ENCODE measurements at places on chromosomes 6 and 20. TPM values are rescaled to one million over a fixed set of nuclear protein-coding genes. Genes with fewer than 3 reads are reported as not detected.

DNA sequence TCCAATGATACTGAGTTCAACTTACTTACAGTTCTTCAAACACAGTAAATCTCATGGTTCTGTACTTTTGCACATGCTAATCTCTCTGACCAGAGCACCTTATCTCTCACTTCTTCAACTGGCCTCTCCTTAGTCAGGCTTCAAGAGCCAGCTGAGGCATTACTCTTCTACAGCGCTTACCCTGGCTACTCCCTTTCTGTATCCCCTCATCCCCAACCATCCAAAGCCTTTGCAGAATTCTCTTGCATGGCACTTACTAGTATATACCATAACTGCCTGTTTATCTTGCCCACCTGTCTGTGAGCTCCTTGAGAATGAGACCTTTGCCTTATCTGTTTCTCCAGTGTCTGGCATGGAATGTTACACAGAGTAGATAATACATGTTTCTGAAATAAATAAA lies 49.2 kb downstream of the SESN1 start:
- no peak for DNase-seq
- no peaks in the 10 kb centered on the region for H3K27me3 ChIP-seq
- H3K4me1 ChIP-seq: peaks cover 9% of the 10 kb centered on the region
- H3K36me3 ChIP-seq: no peaks in the 10 kb centered on the region

- DNase-seq: no peak
- H3K4me3 ChIP-seq: no peak overlapping the region
- peaks cover 1% of the 10 kb centered on the region for H3K36me3 ChIP-seq
- no peak overlapping the region for H3K27ac ChIP-seq
- no peaks in the 10 kb centered on the region for H3K27me3 ChIP-seq
Measured at GRCh38 chr6:143054329-143054728, 6.4 kb upstream of the AIG1 start.

DNA sequence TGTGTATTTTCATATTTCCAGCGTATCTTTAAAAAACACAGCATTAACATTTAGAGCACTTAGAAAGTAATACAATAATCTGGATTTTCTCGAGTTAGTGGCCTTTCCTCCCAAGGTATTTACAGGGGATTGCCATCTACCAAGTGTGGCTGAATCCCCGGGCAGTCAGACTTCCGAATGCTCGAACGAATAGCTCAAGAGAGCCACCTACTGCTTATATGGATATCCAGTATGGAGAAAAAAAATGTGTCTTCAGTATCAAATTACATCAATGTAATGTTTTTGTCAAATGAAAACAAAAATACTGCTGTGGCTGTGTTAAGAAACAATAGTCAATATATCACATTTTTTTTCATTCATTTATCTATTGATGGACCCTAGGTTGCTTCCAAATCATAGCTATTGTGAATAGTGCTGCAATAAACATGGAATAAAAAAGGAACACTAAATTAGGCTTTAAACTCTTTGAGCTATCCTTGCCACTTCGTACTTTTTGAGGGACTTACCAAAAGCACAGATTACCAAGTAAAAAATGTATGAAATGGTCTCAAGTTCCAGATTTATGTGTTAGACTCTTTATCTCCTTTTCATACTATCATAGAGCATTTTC lies 654.5 kb upstream of the PTCHD4 start:
- peak overlapping the region; percentile 59 for H3K27ac ChIP-seq
- peaks cover 21% of the 10 kb centered on the region for H3K4me1 ChIP-seq
- no peak for DNase-seq
- H3K4me3 ChIP-seq: no peak overlapping the region

EYS gene
- 0.34 TPM for polyA plus RNA-seq

DNA sequence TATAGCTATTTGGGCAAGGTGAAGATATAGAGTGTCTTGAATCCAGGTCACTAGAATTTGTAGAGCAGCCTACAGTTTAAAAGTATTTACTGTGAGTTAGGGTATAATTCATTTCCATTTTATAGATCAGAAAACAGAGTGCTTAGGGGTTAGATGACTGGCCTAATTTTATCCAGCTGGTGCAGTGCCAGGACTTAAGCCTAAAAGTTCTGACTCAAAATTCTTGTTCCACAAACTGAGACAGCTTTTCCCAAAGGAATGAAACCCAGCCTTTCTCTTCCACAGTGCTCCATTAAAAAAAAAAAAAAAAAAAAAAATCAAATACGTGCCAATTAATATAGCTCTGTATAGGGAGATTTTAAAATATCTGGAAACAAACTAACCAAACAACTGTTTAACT lies 441.0 kb upstream of the MARCKS start:
- peaks cover 12% of the 10 kb centered on the region for H3K4me1 ChIP-seq
- H3K4me3 ChIP-seq: no peak overlapping the region
- no peak for DNase-seq
- no peak overlapping the region for H3K27ac ChIP-seq
- no peaks in the 10 kb centered on the region for H3K36me3 ChIP-seq

LRRC73 gene
- polyA plus RNA-seq: 0.16 TPM

DNA sequence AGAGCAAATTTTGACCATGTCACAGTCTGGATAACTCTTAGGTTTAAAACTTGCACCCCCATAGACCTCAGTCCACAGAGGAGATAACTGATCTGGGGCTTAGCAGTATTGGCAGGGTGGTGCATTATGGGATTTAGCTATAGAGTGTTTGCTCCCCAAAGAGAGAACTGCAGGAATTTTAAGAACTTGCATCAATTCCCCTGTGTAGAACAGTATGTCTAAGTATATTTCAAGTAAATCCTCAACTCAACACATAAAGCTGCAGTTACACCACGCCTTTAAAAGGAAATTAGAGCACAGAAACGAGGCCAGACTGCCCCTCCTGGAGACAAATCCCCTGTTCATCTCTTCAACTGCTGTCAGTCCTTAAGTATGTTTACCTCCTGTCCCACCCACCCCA lies 144.9 kb downstream of the TRMT11 start:
- no peak overlapping the region for H3K27ac ChIP-seq
- H3K4me1 ChIP-seq: no peaks in the 10 kb centered on the region
- no peaks in the 10 kb centered on the region for H3K36me3 ChIP-seq
- no peak for DNase-seq
- no peak overlapping the region for H3K4me3 ChIP-seq

DNA sequence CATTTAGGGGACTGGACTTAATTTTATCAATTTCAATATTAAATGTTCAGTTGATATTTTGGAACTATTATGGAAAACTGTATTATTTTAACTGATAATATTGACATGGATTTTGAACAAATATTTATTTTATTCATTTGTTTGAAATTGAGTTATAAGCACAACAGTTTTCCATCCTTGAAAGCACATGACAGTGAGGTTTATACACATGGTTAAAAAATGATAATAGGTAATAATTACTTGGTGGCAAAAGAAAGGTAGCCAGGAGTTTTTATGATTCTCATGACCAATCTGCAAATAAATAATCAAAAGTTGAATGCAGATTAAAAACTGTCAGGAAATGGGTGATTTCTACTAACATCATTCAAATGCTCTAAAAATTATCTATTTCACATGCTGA lies 113.6 kb downstream of the C6orf58 start:
- DNase-seq: no peak
- H3K4me3 ChIP-seq: no peak overlapping the region
- H3K27me3 ChIP-seq: peaks cover 7% of the 10 kb centered on the region
- no peaks in the 10 kb centered on the region for H3K4me1 ChIP-seq

EXOC2 gene
- polyA plus RNA-seq: 25.7 TPM

DNA sequence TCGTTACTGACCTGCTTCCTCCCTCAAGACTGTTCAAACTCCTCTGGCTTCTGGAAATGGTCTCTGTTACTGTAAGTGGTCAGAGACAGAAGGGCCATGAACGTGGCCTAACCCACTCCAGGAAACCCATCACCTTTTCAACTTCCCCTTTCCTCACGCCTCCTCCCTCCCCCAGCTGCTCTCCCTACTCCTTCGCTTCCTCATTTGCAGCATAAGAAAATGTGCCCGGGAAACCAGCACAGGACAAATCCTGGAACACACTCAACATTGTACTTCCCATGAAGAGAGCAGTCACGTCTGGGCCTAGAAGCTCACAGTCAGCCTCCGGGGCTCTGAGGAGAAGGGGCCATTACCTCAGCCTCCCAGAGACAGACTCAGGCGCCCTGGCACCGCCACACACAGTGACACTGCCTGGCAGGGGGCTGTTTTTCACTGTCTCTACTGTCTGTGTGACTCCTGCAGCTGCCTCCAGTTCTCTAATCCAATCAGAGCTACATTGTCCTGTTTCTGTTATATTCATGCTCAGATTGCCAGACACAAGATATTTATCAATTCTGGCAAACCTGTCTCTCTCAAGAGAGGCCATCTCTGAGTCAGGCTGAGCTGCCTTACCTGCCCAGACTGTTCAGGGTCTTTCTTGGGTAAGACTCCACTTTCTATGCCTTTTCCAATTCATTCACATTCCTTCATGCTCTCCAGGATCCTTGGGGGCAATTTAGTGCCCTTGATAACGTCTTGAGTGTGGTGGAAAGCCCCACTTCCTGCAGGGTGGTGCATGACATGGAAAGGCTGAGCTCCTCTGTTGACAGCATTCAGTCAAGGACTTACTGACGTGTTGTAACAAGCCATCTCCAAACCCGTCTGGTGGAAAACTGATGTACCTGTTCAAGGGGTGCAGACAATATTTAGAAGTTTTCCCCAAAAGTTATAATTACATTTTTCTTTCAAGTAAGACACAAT lies 242.2 kb downstream of the HIVEP2 start:
- H3K27me3 ChIP-seq: no peaks in the 10 kb centered on the region
- H3K4me3 ChIP-seq: no peak overlapping the region
- peaks cover 12% of the 10 kb centered on the region for H3K4me1 ChIP-seq
- no peak for DNase-seq
- H3K36me3 ChIP-seq: no peaks in the 10 kb centered on the region

- H3K4me1 ChIP-seq: peaks cover 19% of the 10 kb centered on the region
- H3K4me3 ChIP-seq: peak overlapping the region; percentile 73
- no peak for DNase-seq
- H3K27ac ChIP-seq: no peak overlapping the region
- no peaks in the 10 kb centered on the region for H3K36me3 ChIP-seq
- peaks cover 23% of the 10 kb centered on the region for H3K27me3 ChIP-seq
Measured at GRCh38 chr6:28208111-28208659, 16.9 kb upstream of the ZSCAN9 start.

LINC00237 gene
- not detected for polyA plus RNA-seq

DNA sequence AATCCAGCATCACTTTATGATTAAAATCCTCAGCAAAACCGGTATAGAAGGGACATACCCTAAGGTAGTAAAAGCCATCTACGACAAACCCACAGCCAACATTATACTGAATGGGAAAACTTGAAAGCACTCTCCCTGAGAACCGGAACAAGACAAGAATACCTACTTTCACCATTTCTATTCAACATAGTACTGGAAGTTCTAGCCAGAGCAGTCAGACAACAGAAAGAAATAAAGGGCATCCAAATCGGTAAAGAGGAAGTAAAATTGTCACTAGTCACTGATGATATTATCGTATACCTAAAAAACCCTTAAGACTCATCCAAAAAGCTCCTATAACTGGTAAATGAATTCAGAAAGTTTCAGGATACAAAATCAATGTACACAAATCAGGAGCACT lies 33.3 kb downstream of the BLOC1S5 start:
- no peak for DNase-seq
- no peaks in the 10 kb centered on the region for H3K4me1 ChIP-seq
- no peaks in the 10 kb centered on the region for H3K27me3 ChIP-seq
- H3K36me3 ChIP-seq: no peaks in the 10 kb centered on the region
- H3K27ac ChIP-seq: no peak overlapping the region
- no peak overlapping the region for H3K4me3 ChIP-seq

GRCh38 chr20:19211252-19211651 lies 1.2 kb upstream of the SLC24A3 start:
- H3K36me3 ChIP-seq: no peaks in the 10 kb centered on the region
- no peak for DNase-seq
- no peak overlapping the region for H3K4me3 ChIP-seq
- H3K27ac ChIP-seq: no peak overlapping the region

MICAL1 gene
- polyA plus RNA-seq: 37.6 TPM

DNA sequence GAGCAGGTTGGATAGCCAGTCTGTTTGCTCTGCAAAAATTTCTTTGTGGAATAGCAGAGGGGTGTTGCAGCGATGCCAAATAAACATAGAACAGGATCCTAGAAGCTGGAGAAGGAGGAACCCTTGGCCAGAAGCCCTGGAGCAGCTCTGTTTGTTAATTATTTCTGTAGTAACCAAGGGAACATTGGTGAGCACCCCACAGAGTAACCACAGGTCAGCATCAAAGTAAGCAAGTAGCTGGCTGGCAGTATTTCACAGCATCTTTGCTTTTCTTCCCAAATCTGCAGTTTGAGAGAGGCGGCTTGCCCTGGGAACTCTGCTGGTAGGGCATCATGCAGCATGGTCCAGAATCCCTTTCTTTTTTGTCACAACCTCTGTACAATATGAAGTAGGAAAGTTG lies 12.7 kb upstream of the APMAP start:
- no peak for DNase-seq
- no peaks in the 10 kb centered on the region for H3K36me3 ChIP-seq
- no peak overlapping the region for H3K4me3 ChIP-seq

DNA sequence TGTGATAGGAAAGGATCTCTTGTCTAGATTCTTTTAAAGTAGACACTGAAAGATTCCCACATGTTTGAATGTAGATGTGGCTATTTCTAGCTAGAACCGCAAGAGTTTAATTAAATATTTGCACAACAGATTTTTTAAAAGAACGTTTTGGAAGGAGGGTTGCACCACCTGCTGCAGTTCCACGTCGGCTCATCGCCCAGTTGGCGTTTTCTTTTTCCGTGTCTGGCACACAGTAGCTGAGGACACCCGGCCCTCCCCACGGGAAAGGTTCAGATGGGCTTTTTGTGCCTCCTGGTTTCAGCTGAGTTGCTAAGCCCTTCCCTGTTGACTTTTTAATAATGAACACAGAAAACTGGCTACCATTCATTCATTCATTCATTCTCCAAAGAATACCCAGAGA lies 41.8 kb upstream of the DOK5 start:
- H3K27ac ChIP-seq: no peak overlapping the region
- DNase-seq: no peak
- no peaks in the 10 kb centered on the region for H3K27me3 ChIP-seq
- no peaks in the 10 kb centered on the region for H3K36me3 ChIP-seq
- no peaks in the 10 kb centered on the region for H3K4me1 ChIP-seq

- peaks cover 100% of the 10 kb centered on the region for H3K4me1 ChIP-seq
- H3K27me3 ChIP-seq: no peaks in the 10 kb centered on the region
- peak overlapping the region; percentile 99 for H3K27ac ChIP-seq
- no peak for DNase-seq
Measured at GRCh38 chr20:47355489-47356219, 845 bp downstream of the ZMYND8 start.

IL17A gene
- not detected for polyA plus RNA-seq

EFCAB8 gene
- 0.03 TPM for polyA plus RNA-seq

DNA sequence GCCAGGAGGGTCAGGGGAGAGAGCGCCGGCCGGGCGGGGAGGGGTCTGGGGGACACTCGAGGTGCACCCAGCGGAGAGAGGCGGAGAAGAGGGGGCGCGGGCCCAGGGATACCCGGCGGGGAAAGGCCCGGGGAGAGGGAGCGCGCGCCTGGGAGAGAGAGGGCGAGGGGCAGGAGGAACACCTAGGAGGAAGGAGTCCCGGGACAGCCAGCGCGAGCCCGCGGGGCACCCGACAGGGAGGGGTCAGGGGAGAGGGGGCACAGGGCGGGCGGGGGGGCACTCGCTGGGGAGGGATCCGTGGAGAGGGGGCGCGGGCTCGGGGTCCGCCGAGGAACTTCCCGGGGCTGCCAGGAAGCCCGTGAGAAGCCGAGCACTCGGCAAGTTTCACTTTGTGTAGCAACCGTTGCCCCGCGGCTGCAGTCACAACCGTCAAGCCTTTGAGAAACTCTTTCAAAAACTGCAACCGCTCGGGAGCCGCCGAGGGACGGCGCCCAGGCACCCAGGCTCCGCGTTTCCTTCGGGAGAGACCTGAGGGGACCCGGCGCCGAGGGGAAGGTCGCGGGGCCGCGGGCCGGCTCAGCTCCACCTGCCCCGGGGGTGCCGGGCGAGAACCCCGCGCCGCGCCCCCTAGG lies 471 bp downstream of the EZR start:
- H3K4me3 ChIP-seq: peak overlapping the region; percentile 87
- H3K27me3 ChIP-seq: no peaks in the 10 kb centered on the region
- H3K36me3 ChIP-seq: peaks cover 28% of the 10 kb centered on the region
- H3K27ac ChIP-seq: peak overlapping the region; percentile 98
- no peak for DNase-seq

Data from keratinocyte (primary cell).